ENCODE measurements at places on chromosomes 16 and 17. TPM values are rescaled to one million over a fixed set of nuclear protein-coding genes. Genes with fewer than 3 reads are reported as not detected.

Gene HSBP1
- 64.5 TPM for total RNA-seq

Gene CTRB2
- not detected for total RNA-seq

Gene TP53TG3
- not detected for total RNA-seq

Gene KRTAP16-1
- not detected for total RNA-seq

Gene IL21R
- 103 TPM for total RNA-seq

Gene ALOX12B
- total RNA-seq, result 3.2 TPM

Gene KRTAP2-3
- not detected for total RNA-seq

Gene CLEC3A
- total RNA-seq, result not detected

Gene RPH3AL
- 3.8 TPM for total RNA-seq

Gene METTL22
- total RNA-seq, result 50.7 TPM

Gene ATXN2L
- total RNA-seq, result 377 TPM

Gene GAST
- not detected for total RNA-seq

Gene FADS6
- not detected for total RNA-seq

Gene KRT33B
- not detected for total RNA-seq

Gene DOC2A
- total RNA-seq, result 0.80 TPM

Gene CDRT15L2
- not detected for total RNA-seq

Gene TBC1D3G
- not detected for total RNA-seq

Gene SLC16A13
- total RNA-seq, result 10.5 TPM

Gene KRTAP1-1
- not detected for total RNA-seq

Gene CSH2
- total RNA-seq, result 2.4 TPM

Gene NPIPB4
- total RNA-seq, result 230 TPM

Gene AATK
- 0.72 TPM for total RNA-seq

Gene ZG16
- not detected for total RNA-seq

Gene ITGAL
- 390 TPM for total RNA-seq

Data from activated naive CD4-positive, alpha-beta T cell treated with anti-CD3 and anti-CD28 coated beads, Interleukin-2, amount 50 U/mL, for 72 hours (primary cell).